ENCODE measurements at places on chromosomes 6 and 20.

DNA sequence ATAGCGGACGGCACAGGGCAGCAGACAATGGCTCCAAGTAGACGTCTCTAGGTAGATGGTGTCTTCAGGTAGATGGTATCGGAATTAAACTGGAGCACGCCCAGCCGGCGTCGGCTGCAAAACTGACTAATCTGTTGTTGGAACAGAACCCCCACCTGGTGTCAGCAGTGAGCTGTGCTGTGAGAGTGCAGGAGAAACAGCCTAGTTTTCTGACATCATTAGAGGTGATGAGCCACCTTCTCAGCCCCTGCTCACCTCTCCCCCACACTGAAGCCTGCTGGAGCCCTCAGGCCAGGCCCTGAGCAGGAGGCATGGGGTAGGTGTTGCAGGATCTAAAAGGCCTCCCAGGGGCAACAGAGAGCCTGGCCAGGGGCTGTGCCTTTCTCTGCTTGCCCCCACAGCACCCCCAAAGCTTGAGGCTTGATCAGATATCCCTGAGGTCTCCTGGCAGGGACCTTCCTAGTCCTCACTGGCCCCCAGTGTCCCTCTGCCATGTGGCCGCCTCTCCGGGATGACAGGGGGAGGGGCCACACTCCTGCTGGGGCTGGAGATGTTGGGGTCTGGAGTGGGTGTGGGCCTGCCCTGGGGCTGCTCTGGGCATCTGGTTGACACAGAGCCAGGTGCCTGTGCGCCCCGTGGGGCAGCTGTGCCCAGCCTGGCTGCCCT lies 6.9 kb upstream of the HELZ2 start:
- DNase-seq = peak; percentile 68

GRCh38 chr20:24598996-24599395 lies 129.6 kb downstream of the SYNDIG1 start:
- no peak for DNase-seq

GRCh38 chr6:84597238-84597875 lies 167.0 kb downstream of the TBX18 start:
- DNase-seq = no peak

GRCh38 chr20:53847139-53847836 lies 223.1 kb downstream of the BCAS1 start:
- no peak for DNase-seq

- DNase-seq = no peak
Observed at GRCh38 chr6:88449770-88450169, 283.6 kb upstream of the CNR1 start.

DNA sequence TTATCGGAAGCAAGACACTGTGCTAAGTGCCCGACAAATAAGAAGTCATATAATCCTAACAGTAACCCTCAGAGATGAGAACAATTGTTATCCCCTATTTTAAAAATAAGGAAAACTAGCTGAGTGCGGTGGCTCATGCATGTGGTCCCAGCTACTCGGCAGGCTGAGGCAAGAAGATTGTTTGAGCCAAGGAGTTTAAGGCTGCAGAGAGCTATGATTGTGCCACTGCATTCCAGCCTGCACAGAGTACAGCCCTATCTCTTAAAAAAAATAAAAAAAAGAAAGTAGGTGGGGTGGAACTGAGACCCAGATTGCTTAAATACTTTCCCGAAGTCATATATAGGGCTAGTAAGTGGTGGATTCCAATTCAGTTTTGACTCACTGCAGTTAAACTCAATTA lies 84.7 kb downstream of the UST start:
- DNase-seq = no peak

DNA sequence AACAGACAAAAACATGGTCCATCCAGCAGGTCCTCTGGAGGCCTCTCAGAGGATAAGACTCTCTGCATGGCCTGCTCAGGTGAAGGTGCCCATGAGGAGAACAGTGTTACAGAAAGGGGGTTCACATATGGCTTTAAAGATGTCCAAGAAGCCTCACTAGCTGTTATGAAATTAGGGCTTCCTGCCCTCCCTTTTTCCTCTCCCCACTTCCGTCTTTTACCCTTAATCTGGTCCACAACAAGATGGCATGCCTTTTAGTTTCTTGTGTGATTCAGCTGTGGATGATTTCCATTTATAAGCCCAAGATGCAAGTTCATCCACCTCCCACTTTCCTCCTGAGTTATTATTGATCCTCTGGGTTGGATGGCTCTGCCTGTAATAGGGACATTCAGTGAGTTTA lies 14.0 kb downstream of the GCNT2 start:
- no peak for DNase-seq

DNA sequence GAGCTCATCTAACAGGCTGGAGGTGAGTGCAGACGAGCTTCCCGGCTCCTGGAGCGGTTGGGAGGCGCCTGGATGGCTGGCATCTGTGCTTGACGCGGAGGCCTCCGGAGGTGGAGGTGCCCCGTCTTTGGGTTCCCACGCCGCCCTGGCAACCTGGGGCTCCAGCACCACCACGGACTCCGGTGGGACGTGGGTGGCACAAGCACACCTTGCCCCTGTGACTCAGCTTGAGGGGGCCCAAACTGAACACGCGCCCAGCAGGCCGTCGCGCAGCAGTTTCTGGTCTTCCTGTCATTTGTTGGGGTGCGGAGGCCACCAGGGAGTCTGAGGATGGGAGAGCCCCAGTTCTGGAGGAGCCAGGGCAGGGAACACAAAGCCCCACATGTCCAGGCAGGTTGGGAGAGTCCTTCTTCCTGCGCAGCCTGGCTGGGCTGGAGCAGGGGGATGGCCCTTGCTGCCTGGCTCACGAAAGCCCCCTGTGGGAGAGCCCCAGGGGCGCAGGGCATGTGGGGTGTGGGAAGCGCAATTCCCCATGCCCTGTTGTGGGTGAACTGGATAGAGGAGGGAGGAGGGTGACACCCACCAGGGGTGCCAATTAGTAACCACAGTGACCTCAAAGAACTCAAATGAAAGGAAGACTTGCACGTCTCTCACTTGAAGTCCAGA lies 1378.6 kb upstream of the DEFB115 start:
- DNase-seq = no peak

- DNase-seq = no peak
Observed at GRCh38 chr6:106849120-106849519, 125.4 kb downstream of the CD24 start.

DNA sequence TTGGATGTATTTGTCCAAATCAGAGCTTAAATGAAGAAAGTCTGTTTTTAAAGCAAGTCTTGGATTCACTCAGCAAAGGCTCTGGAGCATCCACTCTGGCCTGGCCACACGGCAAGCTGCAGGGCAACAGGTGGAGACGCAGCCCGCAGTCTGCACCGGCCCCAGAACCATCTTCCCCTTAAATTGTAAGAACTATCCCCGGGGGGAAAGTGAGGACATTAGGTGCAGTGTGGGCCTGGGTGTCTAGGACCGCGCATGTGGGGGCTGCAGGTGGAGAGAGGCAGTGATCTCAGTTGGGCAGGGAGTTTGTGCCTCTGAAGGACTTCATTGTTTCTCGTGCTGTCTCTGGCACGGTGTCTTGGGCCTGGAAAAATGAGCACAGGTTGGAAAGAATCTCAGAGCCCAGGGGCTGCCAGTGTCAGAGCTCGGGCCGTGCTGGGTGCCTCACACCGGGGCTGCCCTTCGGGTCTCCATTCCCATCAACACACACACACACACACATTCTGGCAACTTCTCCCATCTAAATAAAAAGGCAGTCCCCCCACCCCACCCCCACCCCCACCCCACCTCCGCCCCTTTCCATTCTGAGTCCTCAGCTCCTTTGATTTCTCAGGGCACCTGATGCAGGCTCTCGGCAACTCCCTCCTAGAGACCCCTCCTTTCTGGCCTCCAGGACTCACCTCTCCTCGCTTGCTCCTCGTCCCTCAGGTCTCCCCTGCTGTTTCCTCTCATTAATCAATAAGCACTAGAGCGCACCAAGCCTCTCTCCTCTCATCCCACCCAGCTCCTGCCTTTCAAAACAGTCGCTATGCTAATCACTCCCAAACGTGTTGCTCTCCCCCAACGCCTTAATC lies 48.4 kb downstream of the FOXF2 start:
- no peak for DNase-seq

All from stimulated activated CD4-positive, alpha-beta T cell treated with anti-CD3 and anti-CD28 coated beads, Interleukin-2, amount 100 ng/mL, for 24 hours (primary cell).